GM23248 (cell line): ENCODE measurements at places on chromosomes 4 and X.

- DNase-seq, result no peak
Measured at GRCh38 chrX:111102636-111103035, 6.6 kb downstream of the PAK3 start.

DNA sequence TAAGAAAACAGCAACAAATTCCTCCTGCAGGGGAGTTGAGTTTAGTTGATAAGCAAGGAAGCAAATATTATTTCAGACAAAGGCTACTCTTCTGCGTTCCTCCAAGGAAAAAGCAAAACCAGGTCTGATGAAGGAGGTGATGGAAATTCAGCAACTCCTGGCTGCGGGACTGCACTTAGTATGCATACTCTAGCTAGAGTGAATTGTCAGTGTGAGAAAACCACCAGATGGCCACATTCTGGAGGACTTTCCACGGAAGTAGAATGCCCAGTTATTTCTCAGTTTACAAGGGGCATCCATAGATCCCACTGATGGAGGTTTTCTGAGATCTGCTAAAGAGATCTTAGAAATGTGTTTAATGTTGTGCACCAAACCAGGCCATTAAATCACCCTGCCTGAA, 338.6 kb upstream of the PUDP start:
- DNase-seq, result no peak

- DNase-seq, result peak; percentile 74
Measured at GRCh38 chr4:76984127-76984526, 34.6 kb downstream of the SEPTIN11 start.

DNA sequence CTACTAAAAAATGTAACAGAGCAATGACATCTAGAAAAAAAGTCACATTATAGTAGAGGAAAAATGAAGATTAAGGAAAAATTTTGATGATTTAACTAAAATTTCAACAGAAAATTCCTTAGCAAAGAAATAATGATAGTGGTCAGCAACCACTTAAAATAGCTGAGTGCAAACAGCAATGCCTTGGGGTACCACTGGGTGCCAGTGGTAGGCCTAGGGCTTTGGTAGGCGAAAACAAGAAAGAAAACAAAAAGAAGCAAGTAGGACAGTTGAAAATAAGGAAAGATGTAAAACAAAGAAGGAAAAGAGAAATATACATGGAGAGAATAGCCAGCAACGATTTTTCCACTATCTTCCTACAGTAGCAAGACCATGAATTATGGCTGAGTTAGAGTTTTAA, 313.5 kb upstream of the IRS4 start:
- no peak for DNase-seq

- peak; percentile 5 for DNase-seq
Measured at GRCh38 chr4:187175197-187175596, 451.5 kb upstream of the FAT1 start.

DNA sequence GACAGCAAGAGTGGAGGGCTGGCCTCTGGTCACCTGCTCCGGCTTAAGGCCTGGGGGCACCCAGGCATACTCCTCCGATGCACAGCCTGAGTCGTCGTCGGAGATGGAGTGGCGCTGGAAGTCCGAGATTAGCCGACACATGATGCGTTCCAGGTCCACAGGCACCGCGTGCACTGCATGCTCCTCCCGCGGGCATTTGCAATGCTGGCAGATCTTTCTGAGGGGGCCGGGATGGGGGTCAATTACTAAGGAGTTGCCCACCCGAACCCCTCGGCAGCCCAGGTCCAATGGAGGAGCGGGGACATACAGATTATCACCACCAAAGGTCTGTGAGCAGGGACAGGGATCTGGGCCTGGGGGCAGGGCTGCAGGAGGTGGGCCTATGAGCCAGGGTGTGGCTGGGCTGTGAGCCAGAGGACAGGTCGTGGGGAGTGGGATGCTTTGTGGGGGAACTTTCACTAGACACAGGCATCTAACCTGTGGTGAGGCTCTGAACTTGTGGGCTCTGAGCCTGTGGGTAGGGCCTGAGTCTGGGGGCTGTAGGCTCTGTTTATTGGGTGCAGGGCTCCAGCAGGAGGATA, 2.4 kb downstream of the PRICKLE3 start:
- no peak for DNase-seq

- DNase-seq, result no peak
Measured at GRCh38 chr4:174173360-174173759, 110.1 kb downstream of the FBXO8 start.

DNA sequence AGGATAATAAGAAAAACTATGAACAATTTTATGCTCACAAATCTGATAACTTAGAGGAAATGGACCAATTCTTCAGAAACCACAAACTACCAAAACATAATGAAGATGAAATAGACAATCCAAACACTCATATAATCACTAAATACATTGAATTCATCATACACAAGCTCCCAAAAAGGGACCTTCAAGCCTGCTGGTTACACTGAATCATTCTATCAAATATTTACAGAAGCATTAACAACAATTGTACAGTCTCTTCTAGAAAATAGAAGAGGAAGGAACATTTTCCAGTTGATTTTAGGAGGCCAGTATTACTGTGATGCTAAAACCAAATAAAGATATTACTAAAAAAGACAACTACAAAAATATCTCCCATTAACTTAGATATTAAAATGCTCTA, 88.3 kb downstream of the IL15 start:
- no peak for DNase-seq

DNA sequence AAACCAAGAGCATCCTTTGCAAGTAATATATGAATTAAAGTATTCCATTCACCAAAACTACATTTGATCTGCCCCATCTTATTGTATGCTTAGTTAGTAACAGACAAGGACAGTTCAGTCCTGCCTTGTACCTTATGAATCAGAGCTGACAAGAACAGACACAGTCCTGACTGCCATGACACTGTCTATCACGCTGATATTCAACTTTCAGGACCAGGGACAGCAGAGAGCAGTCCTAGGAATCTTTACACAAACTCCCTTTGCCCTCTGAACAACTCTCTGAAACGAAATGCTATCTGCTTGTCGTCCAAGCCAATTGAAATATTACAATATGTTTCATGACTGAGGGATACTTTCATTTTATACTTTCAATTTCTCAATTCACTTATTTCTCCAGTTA, 268.6 kb upstream of the VCX start:
- DNase-seq, result peak; percentile 25

DNA sequence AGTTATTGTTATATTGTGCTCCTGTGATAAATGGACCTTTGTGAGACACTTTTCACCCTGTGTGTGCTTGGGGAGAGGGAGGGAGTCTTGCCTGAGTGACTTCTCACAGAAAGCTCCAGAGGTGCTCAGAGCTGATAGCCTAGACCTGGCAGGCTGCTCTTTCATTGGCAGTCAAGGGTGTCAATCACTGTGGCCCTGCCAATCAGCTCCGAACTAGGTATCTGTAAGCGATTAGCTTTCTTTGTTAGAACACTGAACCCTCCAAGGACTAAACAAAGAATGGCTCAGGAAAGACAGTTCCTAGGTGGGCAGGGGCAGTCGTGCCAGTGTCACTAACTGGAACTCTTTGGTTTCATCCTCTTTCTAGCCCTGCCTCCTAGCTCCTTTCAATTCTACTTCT, 2.7 kb upstream of the NALF2 start:
- DNase-seq, result no peak

- no peak for DNase-seq
Measured at GRCh38 chrX:50888884-50889283, 21.7 kb upstream of the BMP15 start.

- DNase-seq, result no peak
Measured at GRCh38 chr4:88747351-88747750, 49.7 kb upstream of the NAP1L5 start.

DNA sequence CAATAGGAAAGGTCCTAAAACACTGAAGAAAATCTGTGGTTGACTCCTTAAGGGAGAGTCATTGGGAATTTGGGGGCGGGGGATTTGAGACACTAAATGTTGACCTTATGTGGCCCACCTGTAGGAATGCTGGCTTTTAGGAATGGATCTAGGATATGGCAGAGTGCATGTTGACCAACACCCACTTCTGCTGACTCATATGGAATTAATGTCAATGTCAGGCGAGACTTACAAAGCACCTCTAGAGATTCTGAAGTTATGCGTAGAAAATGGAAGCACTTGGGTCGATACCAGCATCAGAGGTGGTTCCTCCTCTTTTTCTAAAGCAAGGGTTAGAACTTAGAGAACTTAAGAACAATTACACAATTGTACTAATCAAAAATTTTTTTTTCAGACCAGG, 100.6 kb upstream of the CBR4 start:
- DNase-seq, result peak; percentile 22

DNA sequence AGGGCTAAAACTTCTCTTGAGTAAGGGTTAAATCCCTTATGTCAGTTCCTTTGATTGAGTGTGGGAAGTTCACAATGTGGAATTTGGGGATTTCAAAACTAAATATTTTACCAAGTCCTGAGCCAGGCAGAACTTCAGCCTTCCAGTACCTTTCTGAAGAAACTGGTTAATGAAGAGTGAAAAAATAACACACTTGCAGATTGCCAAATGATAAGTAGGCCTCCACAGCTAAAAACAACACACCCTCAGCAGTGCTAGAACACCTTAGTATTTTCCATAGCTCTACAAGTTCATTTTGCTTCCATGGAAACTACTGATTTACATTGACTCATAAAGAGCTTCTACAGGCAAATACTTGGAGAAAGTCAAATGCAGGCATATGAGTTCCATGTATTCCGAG, 326.8 kb downstream of the ZNF674 start:
- no peak for DNase-seq

- no peak for DNase-seq
Measured at GRCh38 chr4:1112174-1112820, 1.1 kb downstream of the RNF212 start.

GRCh38 chrX:102651242-102652011, at the start of gene GPRASP1:
TSS of gene GPRASP1 (plus strand) at chrX:102651483. CDS start at chrX:102653914, 2,431 bp downstream.
- DNase-seq, result peak; percentile 59

DNA sequence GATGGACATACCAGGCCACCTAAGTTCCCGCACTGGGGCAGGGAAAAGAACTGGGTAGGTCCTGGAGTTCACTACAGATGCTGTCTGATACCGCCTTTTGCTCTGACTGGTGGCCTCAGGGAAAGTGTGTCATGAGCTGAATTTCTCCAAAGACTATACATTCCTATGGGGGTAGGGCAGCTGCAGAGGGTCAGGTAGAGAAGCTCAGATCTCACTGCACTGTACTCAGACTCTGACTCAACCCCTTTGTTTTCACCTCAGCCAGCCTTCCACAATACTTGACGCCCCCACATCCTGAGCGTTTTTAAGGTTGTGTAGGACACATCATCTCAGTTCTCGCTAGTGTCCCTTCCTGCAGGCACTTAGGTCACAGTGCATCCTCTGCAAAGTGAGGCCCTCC, 7.8 kb downstream of the GATB start:
- peak; percentile 67 for DNase-seq
